ENCODE measurements at places on chromosomes 7 and 10.

DNA sequence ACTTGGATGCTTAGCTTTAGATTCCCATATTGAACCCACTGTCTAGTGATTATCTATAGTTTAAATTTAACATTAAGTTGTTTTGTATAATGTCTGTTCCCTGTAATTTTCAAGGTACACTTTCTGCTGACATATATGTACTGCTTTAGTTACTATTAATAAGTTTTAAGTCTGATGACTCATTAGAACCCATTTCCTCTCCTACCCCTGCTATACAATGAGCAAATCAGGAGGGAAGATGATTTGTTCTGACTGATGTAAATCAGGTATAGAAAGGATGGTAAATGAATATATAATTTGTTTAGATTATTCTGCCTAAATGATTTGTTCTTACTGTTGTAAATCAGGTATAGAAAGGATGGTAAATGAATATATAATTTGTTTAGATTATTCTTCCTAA lies 691.8 kb downstream of the NXPH1 start:
- DNase-seq: no peak

- no peak for DNase-seq
Measured at GRCh38 chr10:131948501-131948900, 33.2 kb downstream of the BNIP3 start.

- DNase-seq: no peak
Measured at GRCh38 chr7:136585954-136586670, 282.3 kb upstream of the CHRM2 start.

GRCh38 chr10:49369216-49370162 lies 26.4 kb downstream of the DRGX start:
- no peak for DNase-seq

DNA sequence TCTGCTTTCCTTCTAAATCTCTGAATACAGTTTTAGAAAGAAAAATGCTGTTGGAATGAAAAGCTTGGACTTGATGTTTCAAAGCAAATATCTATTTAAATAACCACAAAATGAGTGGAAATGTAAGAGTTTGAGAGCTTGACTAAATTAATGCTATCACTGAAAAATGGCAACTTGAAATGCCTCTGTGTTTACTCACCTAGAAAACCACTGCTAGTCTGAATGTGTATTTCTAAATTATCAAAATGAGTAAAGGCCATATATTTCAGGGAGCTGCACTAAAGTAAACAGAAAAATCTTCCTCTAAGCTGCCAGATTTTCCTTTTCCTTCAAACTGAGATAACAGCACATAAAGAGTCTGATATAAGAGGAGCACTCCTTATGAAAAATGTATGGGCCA lies 87.9 kb downstream of the DPY19L1 start:
- no peak for DNase-seq

DNA sequence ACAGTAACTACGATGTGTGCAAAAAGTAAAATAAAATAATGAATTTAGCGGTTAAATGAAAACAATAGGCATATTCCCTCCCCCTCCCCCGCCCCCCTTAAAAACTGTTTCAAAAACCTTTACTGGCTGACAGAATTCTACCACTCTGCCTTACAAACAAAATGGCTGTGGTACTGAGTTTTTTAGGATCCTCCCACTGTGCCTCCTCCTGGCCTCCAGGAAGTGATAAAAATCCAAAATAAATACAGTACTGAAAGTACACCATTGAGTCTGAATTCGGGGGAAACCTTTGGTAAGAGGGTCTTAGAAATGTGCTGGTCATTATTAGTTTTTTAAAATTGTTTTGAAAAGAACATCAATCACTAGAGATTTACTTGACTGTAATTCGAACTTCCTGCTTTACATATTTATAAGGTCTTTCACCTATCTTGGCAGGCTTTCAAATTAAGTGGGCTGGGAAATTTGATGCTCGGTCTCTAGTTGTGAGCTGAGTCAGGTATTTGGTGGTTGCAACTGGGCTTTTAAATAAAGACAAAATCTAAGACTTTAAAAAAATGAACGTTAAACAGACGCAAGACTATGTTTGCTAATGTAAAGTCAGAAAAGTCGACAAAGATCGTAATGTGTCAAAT lies 32.5 kb upstream of the EPC1 start:
- DNase-seq: no peak

DNA sequence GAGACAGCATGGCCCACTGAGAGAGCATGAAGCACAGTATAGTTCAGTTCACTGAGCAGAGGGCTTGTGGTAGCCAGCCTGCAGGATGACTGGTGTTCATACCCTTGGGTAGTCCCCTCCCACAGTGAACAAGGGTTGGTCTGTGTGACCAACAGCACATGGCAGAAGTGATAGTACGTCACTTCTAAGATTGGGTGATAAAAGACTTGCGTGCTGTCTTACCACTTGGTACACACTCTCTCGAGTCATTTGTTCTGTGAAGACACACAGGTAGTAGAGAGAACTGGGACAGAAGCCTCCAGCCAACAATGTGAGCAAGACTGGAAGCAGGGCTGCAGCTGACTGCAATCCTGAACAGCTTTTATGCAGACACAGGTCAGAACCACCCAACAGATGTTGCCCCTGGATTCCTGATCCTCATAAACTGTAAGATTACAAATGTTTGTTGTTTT lies 14.6 kb downstream of the EPC1 start:
- DNase-seq: peak; percentile 39

GRCh38 chr10:8260645-8261044 lies 206.2 kb downstream of the GATA3 start:
- DNase-seq: no peak

DNA sequence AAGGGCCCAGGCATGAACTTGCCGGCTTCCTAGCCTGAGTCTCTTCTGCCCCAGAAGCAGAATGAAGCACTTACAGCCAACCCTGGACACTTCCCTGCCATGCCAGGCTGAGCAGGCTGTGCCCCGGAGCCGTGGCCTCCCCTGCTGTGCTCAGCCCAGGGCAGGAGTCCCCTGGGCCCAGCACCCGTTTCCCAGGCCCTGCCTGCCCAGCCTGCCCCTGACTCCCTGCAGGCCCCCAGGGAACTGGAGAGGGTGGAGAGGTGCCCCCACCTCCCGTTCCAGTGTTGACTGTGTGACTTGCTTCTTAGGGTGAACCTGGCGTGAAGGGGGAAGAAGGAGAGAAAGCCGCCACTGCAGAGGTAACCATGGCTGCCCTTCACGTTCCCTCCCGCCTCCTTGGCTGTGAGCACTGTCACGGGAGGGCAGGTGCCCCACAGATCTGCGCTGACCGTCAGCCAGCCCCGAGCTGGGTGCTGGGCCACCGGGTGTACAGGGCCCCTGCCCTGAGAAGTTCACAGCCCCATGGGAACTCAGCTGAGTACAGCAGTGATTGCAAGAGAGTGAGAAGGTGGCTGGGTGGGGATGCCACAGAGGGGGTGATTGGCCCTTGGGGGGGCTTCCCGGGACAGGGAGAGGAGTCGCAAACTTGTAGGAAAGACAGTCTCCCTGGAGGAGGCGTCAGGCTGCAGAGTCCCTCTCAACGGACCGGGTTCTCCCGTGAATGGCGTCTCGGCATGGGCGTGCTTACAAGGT lies 75.9 kb downstream of the MYL10 start:
- DNase-seq: no peak

GRCh38 chr7:19522486-19522885 lies 186.4 kb downstream of the POLR1F start:
- no peak for DNase-seq

DNA sequence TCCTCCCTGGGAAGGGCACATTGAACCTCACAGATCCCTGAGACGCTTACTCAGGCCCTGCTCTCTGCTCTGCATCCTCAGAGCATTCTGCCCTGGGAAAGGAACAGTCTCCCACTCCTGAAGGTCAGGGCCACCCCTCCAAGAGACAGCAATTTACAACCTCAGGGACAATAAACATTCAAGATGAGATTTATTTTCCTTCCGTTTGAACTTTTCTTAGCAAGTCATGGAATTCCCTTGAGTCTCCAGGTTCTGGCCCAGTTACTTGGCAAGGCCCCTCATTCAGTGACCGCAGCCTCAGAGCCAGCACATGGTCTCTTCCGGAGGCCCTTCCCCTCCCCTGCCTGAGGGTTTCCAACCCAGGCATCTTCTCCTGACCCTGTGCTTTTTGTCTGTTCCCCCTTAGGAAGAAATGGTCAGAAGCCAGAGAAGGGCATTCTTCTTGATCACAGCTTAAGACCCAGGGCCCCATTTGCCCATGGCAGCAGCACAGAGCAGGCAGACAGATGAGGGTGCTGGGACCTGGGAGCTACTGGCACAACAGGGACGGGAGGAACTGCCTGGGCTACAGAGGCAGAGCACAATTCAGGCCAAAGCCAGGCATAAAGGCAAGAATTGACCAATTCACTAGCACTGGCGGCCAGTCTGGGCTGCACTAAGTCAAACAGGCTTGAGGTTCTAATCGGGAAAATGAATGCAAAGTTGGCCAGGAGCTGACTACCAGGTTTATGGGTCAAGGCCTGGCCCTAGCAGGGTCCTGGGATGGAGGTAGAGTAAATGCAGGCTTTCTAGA lies 56.7 kb downstream of the VSTM4 start:
- DNase-seq: no peak

DNA sequence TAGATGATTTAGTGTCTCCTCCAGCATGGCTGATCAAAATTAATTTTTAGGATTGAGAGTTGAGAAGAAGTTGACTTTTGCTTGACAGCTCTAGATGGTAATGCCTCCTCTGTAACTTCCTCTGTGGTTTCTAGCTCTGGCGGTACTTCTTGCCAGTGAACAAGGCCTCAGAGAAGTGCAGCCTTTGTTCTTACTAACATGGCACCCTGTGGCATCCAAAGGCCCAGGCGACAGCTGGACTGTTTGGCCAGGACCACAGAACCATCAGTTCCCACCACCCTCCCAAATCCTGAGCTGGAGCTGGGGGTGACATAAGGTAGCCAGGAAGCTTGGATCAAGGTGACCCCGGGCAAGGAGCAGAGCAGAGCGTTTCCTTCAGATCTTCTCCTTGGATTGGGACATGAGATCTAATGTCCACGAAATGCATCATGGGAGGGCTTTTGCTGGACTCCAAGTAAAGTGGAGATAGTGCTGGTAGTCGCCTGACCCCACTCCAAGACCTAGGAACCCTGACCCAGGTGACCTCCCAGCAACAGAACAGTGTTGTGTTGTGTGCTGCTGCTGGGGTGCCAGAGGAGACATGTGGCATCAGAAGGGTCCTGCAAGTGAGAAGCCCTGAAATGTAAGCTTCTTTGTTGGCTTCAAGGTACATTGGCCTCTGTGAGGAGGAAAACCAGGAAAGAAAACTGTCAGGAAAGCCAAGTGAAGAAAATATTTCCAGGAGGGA lies 41.8 kb downstream of the APBB1IP start:
- no peak for DNase-seq

- no peak for DNase-seq
Measured at GRCh38 chr10:80462981-80463741, 9.1 kb downstream of the TSPAN14 start.

GRCh38 chr7:32330602-32331001 lies 159.6 kb downstream of the LSM5 start:
- no peak for DNase-seq

GRCh38 chr10:4196771-4197390 lies 411.9 kb upstream of the KLF6 start:
- DNase-seq: no peak

GRCh38 chr7:935874-936385 lies 18.6 kb downstream of the ADAP1 start:
- DNase-seq: no peak

- DNase-seq: no peak
Measured at GRCh38 chr7:40918701-40919271, 784.0 kb downstream of the SUGCT start.

GRCh38 chr7:19939746-19940145 lies 166.3 kb upstream of the TMEM196 start:
- no peak for DNase-seq

GRCh38 chr7:50449501-50449880 lies 659 bp downstream of the FIGNL1 start:
- no peak for DNase-seq

GRCh38 chr10:11831520-11831951 lies 8.4 kb downstream of the PROSER2 start:
- no peak for DNase-seq

DNA sequence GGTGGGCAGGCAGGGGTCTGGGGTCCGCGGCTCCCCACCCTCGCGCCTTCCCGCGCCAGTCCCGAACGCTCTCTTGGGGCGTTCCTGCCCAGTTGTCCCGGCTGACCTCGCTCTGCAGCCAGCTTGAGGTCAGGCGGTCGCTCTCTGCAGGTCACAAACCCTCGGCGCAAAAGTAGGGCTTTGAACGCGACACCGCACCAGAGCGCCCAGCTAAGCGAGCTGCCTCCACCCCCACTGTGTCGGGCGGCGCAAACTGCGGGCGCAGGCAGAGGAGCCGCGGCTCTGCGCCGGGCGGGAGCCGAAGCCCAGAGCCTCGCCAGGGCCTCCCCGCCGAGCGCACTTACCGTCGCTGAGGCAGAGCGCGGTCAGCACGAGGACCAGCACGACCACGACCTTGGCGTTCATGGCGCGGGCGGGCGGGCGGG lies 284 bp downstream of the CXCL12 start:
- DNase-seq: no peak

DNA sequence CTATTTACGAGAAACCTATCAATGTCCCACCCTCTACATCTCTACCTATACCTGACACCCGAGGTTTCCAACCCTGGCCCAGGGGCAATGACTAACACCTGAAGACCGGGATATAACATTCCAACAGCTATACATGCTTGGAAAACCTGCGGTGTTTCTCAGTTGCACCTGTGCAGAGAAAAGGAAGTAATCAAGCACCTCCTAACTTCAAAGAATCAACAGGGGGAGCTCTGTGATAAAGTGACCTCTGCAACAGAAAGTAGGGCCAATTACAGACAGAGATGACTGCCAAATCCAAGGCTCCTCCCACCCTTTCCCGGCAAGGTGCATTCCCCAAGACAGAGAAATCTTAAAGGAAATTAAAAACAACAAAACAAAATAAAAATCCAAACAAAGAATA lies 41.3 kb downstream of the CCDC6 start:
- DNase-seq: no peak

DNA sequence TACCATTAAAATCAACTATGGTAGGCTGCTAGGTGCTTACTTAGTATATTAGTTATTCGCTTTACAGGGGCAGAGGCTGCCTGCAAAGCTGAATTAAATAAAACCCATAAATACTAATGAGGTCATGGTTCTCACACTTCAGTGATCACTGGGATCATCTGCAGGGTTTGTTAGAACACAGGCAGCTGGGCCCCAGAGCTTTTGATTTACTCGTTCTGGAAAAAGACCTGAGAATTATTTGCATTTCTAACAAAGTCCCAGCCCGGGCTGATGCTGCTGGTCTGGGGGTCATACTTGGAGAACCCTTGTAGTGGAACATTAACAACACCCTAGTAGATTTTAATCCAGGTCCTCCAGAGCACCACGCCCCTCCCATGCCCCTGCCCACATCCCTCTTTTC lies 8.5 kb downstream of the UCN3 start:
- no peak for DNase-seq

- DNase-seq: no peak
Measured at GRCh38 chr10:118908557-118909256, 120.8 kb upstream of the NANOS1 start.
